K562 (cell line): ENCODE measurements at places on chromosomes 13 and 19. TPM values are rescaled to one million over a fixed set of nuclear protein-coding genes. Genes with fewer than 3 reads are reported as not detected.
A peak's percentile ranks its signal among the peaks of the same experiment; 100 is the strongest.

GRCh38 chr19:38850976-38851621 is 1.3 kb upstream of the HNRNPL start:
- H3K27ac ChIP-seq = peak overlapping the region; percentile 94
- H3K4me3 ChIP-seq = peak overlapping the region; percentile 80
- peaks cover 16% of the 10 kb centered on the region; the same call in 2 of the 3 replicates for H3K4me1 ChIP-seq
- H3K27me3 ChIP-seq = no peaks in the 10 kb centered on the region

DNA sequence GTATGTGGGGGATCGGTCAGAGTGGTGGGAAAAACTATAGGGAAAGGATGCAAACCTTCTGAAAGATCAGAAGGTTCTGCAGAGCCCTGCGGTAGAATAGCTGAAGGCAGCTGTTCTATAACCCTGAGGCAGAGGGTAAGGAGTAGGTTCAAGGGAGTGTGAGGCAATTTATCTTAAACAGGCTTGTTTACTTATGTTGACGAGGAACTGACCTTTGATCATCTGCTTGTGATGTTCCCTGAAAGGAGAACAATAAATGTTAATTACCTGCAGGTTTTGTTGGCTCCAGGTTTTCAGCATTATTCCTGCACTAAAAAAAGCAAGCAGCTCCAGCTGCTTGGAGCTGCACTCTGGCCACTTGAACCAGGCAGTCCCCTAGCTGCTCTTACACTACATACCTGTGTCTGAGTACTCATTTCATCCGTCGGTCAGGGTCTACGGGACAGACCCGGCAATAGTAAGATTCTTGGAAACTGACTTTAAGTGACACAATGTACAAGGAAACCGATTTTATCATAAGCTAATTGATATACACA is 202.1 kb downstream of the TBC1D4 start:
- no peaks in the 10 kb centered on the region for H3K36me3 ChIP-seq
- no peaks in the 10 kb centered on the region for H3K4me1 ChIP-seq
- H3K27ac ChIP-seq = no peak overlapping the region
- no peaks in the 10 kb centered on the region for H3K27me3 ChIP-seq
- DNase-seq = no peak

Gene C19orf33
- total RNA-seq = not detected in 2 replicates

DNA sequence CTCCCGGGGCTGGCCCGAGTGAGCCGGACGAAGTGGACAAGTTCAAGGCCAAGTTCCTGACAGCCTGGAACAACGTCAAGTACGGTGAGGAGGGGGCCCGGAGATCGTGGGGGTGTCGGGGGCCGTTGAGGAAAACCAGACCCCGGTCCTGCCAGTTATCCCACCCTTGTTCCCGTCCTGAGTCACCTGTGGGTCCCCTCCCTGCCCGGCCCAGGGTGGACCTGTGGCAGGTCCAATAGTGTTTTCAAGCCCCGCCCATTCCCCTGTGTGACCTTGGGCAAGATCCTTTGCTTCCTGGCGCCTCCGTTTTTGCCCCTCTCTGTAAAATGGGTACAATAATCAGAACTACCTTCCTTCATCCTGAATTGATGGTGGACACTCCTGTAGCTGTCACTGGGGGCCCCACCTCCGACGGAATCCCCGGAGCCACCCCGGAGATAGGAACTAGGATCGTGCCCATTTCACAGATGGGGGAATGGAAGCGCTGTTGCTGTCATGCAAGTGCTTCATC is 593 bp downstream of the ATG4D start:
- peak overlapping the region; percentile 90 for H3K27ac ChIP-seq
- no peaks in the 10 kb centered on the region for H3K27me3 ChIP-seq
- H3K36me3 ChIP-seq = peaks cover 32% of the 10 kb centered on the region
- peaks cover 43% of the 10 kb centered on the region for H3K4me1 ChIP-seq
- DNase-seq = peak; percentile 68

Gene MISP
- 0.20 and 0.29 TPM in 2 replicates for total RNA-seq

- H3K4me3 ChIP-seq = no peak overlapping the region
- H3K27me3 ChIP-seq = no peaks in the 10 kb centered on the region
- no peak overlapping the region for H3K27ac ChIP-seq
- H3K36me3 ChIP-seq = peaks cover 81% of the 10 kb centered on the region
- H3K4me1 ChIP-seq = peaks cover 61% of the 10 kb centered on the region
- DNase-seq = peak; percentile 17
These were observed 9.3 kb downstream of the ACP4 start for GRCh38 chr19:50799547-50799851.
